Liver (tissue), 10 donors: ENCODE measurements at places on chromosomes 5 and 9.

GRCh38 chr5:170147051-170147752 is 41.5 kb downstream of the FOXI1 start:
- DNase-seq: no peak

DNA sequence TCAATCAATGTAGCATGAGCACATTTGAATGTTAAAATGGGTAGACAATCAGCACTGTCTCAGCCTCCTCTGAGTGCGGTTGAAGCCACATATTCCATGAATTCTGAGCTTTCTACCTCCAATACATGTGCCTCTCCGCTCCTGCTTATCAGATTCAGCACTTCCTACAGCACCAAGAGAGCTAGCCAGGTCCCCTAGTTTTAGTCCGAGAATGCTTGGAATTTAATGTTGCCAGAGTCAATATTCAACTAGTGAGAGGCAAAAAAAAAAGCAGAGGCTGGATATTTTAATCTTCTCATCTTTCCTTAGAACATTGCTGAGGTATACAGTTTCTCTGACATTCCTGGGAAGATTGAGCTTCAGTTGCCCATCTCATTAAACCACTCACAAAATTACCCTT is 1979.1 kb upstream of the CDH9 start:
- no peak for DNase-seq

DNA sequence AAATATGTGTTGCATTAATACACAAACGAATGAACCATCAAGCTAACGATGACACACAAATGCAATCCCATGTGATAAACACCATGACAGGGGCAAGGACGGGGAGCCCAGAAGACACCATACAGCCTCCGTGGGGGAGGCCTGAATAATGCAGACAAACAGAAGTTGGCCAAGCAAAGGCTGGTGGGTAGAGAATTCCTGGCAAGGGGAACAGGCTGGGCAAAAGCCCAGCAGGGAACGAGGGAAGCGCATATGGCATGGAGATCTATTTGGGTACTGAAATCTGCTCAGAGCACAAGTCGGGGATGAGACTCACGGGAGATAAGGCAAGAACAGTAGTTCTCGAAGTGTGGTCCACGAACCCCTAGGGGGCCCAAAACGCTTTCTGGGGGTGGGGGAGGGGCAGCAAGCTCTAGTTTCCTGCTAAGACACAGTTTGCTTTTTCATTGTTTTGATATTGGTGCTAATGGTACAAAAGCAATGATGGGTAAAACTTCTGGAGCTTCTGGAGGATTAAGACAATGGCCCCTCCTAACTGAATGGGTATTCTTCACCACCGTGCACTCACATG is 42.9 kb upstream of the FBXW11 start:
- no peak for DNase-seq

- peak; percentile 69 for DNase-seq
Measured at GRCh38 chr5:176648474-176649194, 1.4 kb downstream of the TSPAN17 start.

GRCh38 chr5:149371296-149371962 is 7.7 kb downstream of the IL17B start:
- DNase-seq: peak; percentile 73

DNA sequence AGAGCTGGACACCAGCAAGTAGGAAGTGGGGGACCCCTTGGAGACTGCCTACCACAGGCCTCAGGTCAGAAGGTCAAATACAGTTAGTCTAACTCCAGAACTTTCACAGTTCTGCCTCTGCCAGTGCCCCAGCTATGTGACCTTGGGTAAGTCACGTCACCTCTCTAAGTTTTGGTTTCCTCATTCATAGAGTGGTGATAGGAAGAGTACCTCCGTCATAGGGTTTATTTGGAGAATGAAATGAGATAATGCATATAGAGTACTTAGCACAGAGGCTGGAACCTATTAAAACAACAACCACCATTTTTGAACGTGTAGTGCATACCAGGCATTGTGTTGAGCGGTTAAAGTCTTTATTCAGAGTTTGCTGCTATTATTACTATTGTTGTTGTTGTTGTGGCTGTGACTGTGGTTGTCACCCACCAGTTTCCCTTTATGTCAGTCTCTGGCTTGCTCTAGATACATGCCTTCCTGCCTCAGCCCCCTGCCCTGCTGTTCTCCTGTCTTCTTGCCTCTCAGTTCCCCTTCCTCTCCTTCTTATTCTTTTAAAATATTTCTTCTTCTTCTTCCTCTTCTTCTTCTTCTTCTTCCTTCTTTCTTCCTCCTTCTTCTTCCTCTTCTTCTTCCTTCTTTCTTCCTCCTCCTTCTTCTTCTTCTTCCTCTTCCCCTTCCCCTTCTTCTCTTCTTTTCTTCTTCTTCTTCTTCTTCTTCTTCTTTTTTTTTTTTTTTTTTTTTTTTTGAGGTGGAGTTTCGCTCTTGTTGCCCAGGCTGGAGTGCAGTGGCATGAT is 67.8 kb downstream of the RALGPS1 start:
- DNase-seq: no peak

DNA sequence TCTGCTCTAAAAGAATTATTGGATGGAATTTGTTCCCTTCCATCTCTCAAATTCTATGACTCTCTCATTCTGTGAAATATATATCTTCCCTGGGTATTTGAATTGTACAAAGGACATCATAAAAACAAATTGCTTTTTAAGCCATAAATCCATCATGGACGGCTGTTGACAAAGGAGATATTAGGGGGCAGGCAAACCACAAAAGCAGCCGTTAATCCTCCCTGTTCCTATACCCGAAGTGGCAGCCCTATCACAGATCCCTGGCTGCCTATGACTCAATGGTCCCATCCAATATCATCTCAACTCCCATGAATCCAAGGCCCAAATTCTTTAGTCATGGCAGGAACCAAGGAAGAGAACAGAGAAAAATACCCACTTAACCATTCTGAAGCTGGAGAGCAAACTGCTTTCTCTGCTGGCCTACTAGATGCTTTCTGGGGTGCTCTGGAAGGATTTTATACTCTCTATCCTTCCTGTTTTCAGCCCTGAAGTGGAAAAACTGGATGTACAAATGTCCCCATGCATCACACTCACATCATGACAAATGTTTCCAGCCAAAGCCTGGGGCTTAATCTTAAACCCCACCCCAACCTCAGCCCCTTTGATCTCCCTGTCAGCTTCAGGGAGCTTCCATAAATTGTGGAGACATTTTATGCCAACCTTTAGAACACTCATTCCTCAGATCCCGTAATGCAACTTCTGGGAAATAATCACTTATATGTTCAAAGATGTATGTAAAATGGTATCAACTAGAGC is 59.5 kb downstream of the FAM114A2 start:
- no peak for DNase-seq

DNA sequence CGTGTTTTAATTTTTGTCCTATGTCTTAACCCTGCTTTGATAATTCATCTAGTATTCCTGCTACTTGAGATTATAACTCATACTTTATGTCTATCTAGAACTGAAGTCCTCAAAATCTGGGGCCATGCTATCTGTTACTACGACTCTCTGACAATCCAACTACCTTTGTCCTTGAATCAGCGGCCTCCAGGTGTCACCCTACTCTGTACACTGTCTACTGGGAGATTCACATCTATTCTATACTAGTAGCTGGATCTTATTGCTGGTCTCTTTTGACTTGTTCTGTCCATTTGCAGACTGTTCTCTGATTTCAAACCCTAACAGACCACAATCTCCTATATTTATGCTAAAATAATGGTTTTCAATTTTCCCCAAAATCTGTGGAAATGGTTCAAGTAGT is 225.5 kb upstream of the ELAVL2 start:
- DNase-seq: no peak

DNA sequence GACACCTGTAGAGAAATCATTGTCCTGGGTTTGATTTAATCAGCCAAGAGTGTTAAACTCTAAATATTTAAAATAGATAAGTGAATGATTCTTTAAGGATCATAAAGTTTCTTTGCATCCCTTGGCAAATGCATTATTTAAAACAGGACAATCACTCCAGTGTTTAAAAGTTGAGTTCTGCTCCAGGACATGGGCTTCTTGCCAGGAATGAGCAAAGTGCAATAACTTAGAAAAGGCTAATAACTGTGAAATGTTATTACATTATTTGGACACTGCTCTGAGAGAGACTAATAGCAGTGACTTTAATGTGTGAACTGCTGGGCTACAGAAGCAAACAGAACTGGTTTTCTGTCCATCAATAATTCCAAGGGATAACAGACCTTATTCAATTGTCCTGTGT is 283.3 kb downstream of the GABRB2 start:
- DNase-seq: no peak

DNA sequence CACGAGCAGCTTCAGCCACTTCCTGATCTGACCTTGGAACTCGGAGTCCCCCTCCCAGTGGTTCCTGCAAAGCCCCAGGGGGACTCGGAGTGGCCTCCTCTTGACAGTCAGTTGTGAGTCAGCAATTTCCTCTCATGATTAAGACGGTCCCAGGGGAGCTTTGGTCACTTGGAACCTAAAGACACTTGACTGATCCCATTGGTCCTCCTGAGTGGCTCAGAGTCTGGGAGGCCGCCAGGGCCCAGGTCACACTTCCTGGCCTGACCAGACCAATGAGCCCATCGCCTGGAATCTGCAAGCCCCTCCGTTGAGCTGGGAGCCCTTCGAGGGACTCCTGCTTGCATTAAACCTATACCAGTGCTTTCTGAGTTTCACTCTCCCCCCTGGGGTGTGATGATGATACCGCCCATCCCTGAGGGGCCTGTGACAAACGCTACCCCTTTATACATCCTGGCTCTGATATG is 29.1 kb downstream of the TSPAN17 start:
- no peak for DNase-seq

DNA sequence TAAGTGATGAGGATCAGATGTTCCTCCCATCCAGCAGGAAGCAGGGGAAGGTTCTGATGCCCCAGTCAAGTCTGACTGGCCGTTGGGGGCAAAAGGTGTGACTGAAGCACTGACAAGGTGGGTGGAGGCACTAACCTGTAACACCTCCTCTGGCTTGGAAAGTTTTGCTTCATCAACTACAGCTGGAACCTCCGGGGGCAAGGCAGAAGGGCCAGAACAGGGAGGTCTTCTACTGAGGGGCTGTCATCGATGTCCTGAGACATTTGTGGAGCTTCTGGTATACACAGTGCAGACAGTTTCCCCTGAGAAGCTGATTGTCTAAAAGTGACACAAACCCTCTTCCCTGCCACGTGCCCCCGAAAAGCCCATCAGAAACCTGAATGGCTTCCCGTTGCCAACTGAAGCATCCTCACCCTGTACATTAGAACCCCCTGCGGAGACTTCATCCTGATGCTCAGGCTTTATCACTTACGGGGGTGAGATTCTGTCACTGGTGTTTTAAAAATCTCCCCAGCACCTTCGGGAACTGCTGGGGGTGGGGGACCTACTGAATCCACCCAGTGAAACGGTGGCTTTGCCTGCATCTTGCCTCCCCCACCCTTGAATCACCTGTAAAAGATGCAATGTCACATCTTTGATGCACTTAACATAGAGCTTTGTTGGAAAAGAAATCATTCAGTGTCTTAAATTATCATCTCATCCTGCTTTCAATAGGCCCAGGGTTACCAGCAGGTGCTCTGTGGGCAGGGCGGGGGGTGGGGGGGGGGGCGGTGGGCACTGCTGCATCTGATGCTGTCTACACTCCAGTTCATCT is 24.6 kb downstream of the TRAF1 start:
- no peak for DNase-seq

GRCh38 chr5:27311544-27311943 is 273.2 kb upstream of the CDH9 start:
- no peak for DNase-seq

- DNase-seq: no peak
Measured at GRCh38 chr5:25544652-25545249, 900.0 kb upstream of the CDH10 start.

GRCh38 chr5:140342287-140342686 is 4.1 kb downstream of the HBEGF start:
- no peak for DNase-seq

- no peak for DNase-seq
Measured at GRCh38 chr9:20990867-20991266, 40.6 kb downstream of the HACD4 start.

DNA sequence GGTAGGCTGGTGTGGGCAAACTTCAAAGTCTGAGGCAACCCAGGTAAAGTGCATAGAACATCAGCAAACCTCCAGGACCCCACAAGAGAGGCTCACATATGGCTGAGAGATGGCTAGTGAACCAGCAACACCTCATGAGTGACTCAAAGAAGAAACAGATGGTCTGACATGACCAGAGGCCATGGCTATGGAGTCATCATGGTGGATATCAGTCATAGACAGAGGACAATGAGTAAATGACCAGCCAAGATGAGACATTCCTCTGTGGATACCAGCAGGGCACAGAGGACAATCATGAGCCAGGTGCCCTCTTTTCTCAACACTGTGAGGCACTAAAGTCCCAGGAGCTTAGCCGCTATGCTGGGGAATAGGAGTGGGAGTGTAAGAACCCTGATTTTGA is 180.8 kb downstream of the RASEF start:
- DNase-seq: no peak

DNA sequence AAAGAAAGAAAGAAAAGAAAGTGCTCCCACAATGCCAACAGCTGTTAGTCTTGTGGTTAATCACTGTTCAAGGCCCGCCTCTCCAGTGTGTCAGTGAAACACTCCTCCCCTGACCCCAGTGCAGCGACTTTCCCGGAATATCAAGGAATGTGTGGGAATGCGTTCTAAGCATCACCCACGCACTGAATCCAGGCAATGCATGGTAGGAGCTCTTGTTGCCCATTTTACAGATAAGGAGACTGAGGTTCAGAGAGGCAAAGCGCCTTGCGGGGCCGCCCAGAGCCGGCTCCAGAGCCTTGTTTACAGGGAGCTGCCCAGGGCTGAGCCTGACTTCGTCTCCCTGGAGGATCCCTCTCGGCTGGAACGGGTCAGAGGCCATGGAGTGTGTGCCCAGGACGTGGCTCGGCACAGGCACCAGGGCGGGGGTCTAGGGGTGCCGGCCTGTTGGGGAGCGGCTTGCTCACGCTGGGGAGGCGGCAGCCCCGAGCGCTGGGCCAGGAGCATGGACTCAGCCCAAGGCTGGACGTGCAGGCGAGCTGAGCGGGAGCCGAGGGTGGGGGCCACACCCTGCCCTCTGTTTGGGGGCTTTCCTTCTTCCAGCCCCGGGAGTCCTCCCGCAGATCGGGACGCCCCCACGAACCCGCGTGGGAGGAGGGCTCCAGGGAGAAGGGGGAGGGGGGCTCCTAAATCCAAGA is 823 bp downstream of the ST6GALNAC6 start:
- DNase-seq: peak; percentile 67

DNA sequence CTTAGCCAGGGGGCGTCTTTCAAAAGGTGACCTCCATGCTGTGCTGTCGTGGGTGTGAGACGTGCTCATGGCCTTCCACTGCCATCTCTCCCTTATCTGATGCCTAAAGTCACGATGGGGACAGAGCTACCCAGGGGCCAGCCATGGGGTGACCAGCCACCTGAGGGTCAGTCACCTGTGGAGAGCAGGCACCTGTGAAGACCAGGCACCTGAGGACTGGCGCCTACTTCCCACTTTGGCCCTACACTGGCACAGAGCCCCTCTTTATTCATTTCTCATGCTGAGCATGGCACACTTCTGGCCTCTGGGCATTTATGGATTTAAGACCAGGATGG is 6.4 kb upstream of the EXOC3 start:
- no peak for DNase-seq
